ENCODE measurements at places on chromosomes 6 and 20.

GRCh38 chr20:45405571-45406259, 2.4 kb upstream of the DBNDD2 start:
- peak; percentile 43 for DNase-seq

- DNase-seq, result no peak
Measured at GRCh38 chr6:16674801-16675392, 86.4 kb downstream of the ATXN1 start.

- DNase-seq, result no peak
Measured at GRCh38 chr6:42774201-42774600, 7.7 kb upstream of the BICRAL start.

GRCh38 chr20:18773566-18773965, 40.0 kb upstream of the SCP2D1 start:
- peak; percentile 12 for DNase-seq

- DNase-seq, result no peak
Measured at GRCh38 chr6:168239044-168239773, 80.4 kb downstream of the DACT2 start.

- no peak for DNase-seq
Measured at GRCh38 chr20:59124296-59125029, 39.2 kb upstream of the ZNF831 start.

DNA sequence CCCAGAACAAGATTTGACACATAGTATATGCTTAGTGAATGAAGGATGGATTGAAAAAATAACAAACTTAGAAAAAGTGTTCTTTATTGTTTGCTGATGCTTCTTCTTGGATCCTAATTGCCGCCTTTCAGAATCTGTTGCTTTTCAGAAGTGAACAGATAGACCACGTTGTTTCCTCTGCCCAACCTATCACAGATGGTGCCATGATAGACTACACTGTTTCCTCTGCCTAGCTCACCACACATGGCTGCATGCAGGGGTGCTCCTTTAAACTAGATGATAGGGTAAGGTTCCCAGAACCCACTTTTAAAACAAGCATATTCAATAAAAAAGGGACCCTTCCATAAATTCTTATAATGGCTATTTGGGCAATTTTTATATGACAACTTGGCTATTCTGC, 4.6 kb upstream of the RGS17 start:
- no peak for DNase-seq

GRCh38 chr6:15956205-15957106, 172.4 kb upstream of the MYLIP start:
- DNase-seq, result no peak

- DNase-seq, result no peak
Measured at GRCh38 chr6:87667032-87667431, 35.0 kb downstream of the AKIRIN2 start.

DNA sequence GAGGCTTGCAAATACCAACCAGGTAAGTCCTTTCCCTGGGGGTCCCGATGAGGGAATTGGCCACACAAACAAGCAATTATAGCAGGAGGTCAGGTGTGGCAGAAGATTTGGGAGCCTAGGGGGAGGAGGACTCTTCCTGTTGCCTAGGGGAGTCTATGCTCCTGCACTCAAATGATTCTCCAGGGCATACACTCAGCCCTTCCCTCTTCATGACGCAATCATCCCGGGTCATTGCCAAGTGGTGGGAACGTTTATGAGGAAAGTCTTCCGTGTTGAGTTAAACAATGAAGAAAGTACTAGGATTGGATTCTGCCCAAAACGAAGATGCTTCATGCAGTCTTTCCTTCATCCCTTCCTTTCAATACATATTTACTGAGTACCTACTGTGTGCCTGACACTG, 186.5 kb upstream of the TSHZ2 start:
- DNase-seq, result peak; percentile 49

GRCh38 chr6:131040866-131041265, 22.2 kb downstream of the EPB41L2 start:
- DNase-seq, result no peak

- DNase-seq, result no peak
Measured at GRCh38 chr6:155165029-155165710, 98.6 kb upstream of the CLDN20 start.

DNA sequence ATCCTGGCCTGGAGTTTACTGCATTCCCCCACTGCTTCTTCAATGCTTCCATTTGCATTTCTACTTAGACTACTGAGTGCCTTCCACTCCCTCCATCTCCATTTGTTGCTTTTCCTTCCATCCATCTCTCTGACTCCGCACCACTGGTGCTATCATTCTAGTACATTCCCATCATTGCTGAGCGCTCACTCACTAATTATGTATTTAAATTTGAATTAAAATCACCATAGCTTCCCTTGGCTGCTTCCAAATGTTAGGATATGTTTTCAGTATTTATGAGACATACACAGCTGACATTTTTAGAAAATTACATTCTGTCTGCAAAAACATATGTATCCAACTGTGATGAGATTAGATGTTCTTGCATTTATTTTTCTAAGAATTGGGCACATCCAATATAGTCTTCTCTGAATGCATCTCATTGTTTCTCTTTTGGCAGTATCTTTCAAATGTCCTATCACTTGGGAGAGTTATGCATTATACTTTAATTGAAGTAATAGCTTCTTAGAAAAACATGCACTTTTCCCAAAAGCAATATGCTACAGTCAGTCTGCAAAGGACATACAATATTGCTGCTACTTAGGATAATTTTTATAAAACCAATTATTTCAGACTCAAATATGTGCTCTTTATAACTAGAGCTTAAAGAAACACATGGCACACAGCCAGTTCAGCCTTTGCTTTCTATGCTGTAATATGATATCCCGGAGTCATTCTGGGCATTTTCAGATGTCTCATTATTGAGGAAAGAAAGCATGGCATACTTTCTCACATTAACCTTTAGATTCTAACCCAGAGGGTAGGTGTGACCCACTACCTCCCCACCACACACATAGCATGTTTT, 12.1 kb upstream of the COL21A1 start:
- DNase-seq, result peak; percentile 63

- DNase-seq, result peak; percentile 47
Measured at GRCh38 chr20:52959125-52959524, 13.0 kb upstream of the TSHZ2 start.
